Thoracic aorta (tissue), 2 donors: ENCODE measurements at places on chromosomes 5 and 9. TPM values are rescaled to one million over a fixed set of nuclear protein-coding genes. Genes with fewer than 3 reads are reported as not detected.

The NFIB gene
- 54.8 TPM for total RNA-seq

The PCDHA1 gene
- not detected for total RNA-seq

- DNase-seq = no peak
Observed at GRCh38 chr5:113147101-113147508, 170.5 kb downstream of the DCP2 start.

DNA sequence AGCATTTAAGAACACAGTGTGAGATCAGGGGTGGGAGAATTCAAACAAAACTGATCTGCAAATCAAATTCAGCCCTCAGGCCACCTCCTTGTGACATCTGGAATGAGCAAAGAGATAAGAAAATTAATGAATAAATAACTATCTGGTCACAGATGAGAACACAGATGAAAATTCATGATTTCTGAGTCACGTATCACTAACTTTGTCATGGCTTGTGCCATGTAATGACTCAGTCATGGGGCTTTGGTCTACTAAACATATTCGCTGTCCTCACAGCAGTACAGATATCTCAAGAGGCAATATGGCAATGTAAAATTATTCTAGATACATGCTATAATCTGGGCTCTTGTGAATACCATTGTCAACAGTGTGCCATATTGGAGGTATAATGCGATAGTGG is 274.4 kb downstream of the MAN2A1 start:
- no peak for DNase-seq

DNA sequence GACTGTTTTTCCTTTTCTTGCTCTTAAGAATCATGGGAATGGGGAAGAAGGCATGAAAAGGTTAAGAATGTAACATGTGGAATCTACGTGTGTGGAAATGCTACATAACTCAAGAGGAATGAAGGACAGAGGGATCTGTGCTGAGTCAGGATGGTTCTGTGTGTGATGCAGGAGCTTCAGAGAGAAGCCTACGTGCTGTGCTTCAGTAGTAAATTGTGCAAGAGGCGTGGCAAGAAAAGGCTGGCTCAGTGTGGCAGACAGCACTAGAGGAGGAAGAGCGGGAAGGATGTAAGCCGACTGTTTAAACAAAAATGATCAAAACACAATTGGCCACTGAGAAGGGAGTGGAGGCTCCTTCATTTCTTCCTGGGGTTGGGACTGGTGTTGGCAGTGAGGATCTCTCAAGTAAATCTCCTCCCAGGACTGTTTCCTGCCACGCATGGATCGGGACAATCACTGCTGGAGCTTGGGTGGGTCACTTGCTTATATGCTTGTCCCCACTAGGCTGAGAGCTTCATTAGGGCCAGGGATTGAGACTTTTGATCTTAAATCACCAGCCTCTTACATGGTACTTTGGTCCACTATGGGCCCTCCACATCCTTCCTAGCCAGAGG is 59.4 kb upstream of the BASP1 start:
- DNase-seq = no peak
